ENCODE measurements at places on chromosomes 5 and 9.

GRCh38 chr9:77997611-77998284 lies 33.9 kb downstream of the GNAQ start:
- DNase-seq = no peak

DNA sequence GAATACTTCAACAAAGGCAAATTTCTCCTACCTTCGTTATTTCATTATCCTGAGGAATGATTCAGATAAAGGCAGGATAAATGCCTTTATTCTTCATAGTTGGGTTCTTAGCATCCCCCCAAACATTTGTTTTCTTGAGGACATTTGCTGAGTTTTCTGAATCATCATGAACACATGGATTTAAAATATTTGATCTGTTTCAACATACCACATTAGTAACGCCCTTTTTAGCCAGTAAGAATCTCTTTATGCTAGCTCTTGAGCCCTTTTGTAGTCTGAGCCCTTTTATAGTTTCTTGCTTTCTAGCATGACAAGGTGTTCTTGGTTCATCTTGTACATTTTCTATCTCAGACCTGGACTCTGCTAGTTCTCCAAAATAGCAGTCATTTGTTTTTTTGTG lies 27.9 kb downstream of the SKIC3 start:
- no peak for DNase-seq

GRCh38 chr9:111937781-111938426 lies 41.3 kb downstream of the UGCG start:
- no peak for DNase-seq

- no peak for DNase-seq
Observed at GRCh38 chr9:133031496-133031911, 707 bp downstream of the GTF3C5 start.

DNA sequence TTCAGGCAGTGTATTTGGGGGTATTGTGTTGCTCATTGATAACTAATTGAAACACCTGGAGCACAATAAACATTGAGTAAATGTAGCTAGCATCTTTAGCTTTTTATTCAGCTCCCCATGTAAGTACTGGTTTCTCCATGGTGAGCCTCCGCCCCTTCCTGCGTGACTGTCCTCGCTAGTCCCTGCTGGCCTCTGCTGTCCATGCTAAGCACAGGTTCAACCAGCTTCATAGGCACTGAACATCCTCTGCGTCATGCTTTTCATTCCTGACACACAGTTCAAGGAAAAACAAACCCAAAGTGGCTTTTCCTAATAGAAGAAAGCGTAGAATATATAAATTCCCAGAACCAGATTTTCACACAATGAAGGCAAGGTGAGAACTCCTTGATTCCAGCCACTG lies 27.3 kb upstream of the DAP start:
- no peak for DNase-seq

DNA sequence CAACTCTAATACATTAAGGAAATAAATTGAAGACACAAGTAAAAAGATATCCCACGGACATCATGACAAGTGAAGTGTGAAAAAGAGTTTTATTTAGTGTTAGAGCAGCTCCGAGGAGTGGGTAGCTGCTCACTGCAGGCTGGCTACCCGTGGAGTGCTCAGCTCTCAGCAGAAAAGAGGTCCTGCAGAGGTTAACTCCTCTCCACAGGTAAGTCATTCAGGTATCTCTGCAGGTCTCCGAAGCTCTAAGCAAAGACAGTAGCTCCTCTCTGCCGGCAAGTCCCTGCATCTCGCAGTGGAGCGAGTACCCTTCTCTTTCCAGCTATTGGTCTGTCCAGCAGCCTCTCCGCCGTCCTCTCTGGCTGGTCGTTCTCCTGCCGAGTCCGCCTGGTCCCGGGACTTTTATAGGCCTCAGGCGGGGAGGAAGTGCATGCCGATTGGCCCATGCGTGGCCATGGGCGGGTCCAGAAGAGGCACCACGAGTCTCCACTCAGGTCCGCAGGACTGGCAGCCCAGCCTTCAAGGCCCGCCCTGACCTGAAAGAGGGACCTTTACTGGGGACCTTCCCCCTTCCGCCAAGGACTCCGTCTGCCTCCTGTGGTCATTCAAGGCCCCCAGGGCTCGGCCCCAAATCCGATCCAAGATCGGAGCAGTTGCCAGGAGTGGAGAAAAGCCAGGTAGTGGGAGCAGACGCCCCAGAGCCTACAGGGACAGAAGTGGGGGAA lies 29.9 kb downstream of the BTNL9 start:
- DNase-seq = no peak

DNA sequence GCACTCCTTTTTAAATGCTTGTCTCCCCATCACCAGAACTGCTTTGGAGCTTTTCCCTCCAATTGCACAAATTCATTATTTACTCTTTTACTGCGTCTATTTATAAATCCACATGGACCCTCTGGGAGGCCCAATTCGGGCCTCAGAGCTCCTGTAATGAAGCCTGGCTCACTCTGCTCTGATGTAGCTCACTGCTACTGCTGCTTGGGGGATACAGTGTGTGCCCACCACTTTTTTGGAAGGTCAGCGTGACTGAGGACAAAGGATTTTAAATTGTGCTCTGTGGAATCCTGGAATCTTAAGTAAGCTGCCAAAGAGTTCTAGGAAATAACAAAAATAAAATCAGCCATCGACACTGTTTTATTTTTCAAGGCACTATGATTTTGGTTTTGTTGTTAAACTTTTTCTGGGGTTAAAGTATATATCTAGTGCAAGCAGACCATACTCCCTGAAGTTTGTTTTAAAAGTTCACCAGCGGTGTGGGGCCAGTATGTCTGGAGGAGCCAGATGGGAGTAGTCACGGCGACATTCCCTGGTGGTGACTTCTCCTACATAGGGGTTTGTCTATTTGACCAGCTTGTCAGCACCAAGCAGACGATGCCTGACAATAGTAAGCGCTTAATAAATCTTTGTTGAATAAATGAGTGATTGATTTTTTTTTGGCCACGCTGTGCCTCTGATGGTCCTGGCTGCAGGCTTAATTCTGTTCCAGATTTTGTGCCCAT lies 142.8 kb downstream of the TMEM38B start:
- no peak for DNase-seq

- no peak for DNase-seq
Observed at GRCh38 chr9:26205261-26205660, 527.0 kb upstream of the TUSC1 start.

DNA sequence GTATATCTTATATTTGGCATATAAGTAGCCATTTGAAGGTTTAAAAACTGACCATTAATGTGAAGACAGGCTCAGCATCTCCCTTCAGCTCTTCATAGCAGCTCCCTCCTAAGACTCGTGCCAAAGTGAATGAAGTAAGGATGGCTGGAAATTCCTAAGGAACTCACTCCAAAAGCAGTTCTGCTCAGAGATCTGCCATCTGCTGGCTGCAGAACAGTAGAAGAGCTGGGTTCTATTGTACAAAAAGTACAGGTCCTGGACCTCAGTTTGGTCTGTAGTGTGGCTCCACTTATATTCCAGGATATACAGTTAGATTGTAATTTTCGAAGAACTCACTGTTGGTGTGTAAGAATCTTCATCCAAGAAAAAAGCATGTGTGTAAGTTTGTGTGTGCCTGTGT lies 104.9 kb upstream of the RUSC2 start:
- no peak for DNase-seq

- DNase-seq = no peak
Observed at GRCh38 chr5:126619781-126620180, 19.0 kb downstream of the PHAX start.

DNA sequence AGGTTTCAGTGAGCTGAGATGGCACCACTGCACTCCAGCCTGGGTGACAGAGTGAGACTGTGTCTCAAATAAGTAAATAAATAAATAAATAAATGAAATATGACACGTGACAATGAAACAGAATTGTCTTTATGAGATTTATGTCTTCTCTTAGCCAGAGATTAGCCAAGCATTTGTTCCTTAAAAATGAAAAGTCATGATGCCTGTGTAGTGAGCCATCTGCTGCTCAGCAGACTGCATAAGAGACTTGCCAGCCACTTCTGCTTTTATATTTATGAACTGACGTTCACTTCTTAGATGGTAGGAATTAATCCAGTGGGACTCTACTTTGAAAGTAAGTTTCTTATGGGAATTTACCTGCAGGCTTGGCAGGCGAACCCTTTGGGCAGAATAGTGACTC lies 227.4 kb downstream of the NR3C1 start:
- no peak for DNase-seq

- no peak for DNase-seq
Observed at GRCh38 chr9:89632192-89632733, 27.5 kb downstream of the GADD45G start.

DNA sequence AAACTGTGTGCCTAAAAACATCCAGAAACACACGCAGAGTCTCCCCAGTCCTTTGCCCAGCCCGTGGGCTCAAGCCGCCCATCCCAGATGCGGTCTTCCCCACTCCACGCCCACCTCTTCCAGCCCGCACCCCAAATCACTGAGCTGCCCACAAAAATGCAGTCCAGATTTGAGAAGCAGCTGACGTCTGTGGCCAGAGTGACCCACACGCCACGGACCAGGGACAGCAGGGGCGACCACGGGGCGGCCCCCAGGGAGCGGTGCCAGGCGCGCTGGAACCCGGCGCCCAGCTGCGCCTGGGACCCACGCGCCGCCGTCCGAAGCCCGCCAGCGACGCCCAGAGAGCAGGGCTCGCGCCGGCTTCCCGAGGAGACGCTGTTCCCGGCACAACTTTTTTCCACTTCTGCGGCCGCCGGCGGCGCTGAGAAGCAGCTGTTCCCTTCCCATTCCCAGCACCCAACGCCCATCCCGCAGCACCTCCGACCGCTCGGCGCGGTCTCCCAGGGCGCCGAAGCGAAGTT lies 674 bp downstream of the LHFPL2 start:
- no peak for DNase-seq

DNA sequence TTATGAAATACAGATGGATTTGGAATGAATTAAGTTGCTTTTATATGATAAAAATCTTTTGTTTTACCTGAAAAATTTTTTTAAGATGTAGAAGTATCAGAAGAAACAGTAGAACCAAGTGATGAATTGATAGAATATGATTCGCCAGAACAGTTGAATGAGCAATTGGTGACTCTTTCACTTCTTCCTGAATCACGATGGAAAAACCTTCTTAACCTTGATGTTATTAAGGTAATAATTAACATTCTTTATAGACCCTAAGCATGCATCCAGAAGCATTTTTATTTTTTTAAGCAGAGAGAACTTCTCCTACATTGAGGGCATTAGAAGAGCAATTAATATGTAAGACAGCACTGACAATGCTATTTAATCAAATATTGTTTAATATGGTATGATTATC lies 28.8 kb downstream of the WDR36 start:
- DNase-seq = no peak

- no peak for DNase-seq
Observed at GRCh38 chr9:84705128-84705527, 35.6 kb downstream of the NTRK2 start.

DNA sequence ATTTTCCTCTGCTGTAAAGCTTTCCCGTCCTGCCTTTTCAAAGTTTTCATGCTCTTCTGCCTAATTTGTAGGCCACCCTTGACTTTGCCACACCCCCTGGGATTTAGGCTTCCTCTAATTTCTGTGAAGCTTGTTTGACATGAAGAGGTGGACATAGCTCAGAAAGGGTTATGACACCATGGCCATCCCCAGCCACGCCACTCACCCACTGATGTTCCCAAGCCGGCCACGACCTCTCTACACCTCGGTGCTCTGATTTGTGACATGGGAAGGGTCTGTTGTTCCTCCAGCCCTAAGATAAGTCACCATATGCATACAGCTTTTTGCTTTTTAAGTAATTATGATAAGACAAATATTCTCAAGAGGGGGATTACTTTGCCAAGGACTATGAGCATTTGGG lies 139.5 kb downstream of the BARX1 start:
- no peak for DNase-seq

DNA sequence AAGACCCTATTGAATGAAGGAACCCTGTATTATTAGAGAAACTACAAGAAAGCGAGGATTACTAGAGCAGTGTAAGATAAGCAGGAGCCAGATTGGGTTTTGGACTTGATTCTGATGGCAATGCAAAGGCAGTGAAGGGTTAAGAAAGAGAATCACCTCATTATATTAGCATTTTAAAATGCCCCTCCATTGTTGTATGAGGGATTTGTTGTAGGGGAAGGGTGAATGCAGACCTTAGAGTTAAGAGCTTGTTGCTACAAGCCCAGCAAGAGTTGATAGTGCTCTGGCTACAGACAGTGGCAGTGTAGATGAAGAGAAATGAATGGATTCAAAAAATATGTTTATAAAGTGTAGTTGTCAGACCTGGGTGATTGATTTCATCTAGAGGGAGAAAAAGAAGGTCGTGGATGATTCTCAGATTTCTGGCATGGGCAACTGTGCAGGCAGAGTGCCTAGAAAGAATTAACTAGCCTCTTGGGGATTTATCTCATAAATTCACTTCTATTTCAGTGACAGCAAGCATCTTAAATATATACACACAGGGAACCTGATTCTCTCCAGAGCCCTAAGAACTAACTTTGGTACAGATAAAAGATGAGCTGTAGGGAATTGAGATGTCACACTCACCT lies 344.8 kb downstream of the ARRDC3 start:
- DNase-seq = no peak

DNA sequence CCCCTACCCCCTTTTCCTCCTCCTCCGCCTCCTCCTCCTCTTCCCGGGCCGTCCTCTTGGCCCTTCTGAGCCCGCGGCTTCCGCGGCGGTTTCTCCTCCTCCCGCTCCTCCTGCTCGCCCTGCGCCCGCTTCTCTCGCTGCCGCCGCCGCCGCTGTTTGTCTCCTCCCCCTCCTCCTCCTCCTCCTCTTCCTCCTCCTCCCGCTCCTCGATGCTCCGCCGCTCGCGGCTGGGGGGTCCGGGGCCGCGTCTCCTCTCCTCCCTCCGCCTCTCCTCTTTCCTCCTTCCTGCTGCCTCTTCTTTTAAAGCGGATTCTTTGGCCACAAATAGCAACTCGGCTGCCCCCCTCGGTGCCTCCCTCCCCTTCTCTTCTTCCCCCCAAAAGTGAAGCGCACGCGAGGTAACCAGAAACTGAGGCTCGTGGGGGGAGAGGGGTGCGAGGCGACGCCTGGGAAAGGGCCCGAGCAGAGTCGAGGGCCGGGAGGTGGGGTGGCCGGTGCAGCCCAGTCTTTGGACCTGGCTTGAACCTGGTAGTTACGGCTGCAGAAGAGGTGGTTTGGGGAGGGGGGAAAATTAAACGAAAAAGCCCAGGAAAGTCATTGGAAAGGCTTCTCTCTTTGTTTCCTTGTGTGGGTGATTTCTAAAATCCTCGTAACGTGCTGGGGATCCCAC lies 1058.5 kb upstream of the DMAC1 start:
- no peak for DNase-seq

DNA sequence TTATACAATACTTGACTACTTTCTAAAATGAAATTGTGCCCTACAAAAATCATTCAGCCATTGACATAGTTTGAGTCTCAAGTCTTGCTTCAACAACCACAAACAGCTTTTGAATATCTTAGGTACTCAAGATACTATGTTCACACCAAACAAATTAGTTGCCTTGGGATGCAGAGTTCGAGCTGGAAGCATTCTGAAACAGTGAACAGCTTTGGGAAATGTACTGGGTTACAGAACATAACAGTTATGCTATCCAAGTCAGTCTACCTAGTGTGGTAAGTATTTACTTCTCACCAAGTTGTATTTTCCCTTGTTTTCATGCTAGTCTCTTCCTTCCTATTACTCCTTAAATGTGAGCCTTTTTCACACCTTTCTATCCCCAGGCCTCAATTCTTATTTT lies 143.2 kb downstream of the SSBP2 start:
- peak; percentile 81 for DNase-seq

Data from DMS79 (cell line).